Hematopoietic multipotent progenitor cell (in vitro differentiated cells): ENCODE measurements at places on chromosomes 7 and 10. TPM values are rescaled to one million over a fixed set of nuclear protein-coding genes. Genes with fewer than 3 reads are reported as not detected.
A peak's percentile ranks its signal among the peaks of the same experiment; 100 is the strongest.

DNA sequence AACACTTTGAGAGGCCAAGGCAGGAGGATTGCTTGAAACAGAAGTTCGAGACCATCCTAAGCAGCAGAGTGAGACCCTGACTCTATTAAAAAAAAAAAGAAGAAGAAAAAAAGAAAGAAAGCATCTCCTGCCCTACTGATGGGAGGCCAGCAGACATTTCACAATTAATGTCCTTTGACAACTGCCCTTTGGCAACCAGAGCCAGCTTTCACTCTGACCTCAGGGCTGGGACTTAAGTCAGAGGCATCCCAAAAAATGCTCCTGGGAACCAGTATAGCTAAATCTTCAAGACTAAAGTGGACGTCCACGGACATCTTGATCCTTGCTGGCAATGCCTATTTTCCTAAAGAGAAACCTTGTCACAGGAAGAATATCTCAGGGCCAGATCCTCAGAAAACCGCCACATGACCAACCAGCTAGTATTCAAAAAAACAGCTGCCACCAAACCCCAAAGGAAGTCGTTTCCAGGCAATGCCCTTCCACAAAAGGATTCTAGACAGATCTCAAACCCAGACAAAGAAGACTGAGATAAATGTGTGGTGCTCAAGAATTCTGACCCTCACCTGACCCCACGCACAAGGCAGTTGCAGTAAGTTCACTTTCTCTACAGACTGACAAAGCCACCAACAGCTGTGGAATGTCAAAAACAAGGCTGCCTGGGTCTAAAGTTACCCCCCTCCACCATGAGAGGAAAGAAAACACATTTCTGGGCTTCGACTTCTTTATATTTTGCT is 18.4 kb downstream of the GFRA1 start:
- no peak for DNase-seq

- no peak for DNase-seq
Observed at GRCh38 chr7:108723381-108723814, 153.7 kb downstream of the DNAJB9 start.

MET gene
- total RNA-seq: under 0.01 TPM

EBLN1 gene
- total RNA-seq: not detected

- DNase-seq: no peak
Observed at GRCh38 chr7:83426325-83426724, 222.6 kb downstream of the SEMA3E start.

DNA sequence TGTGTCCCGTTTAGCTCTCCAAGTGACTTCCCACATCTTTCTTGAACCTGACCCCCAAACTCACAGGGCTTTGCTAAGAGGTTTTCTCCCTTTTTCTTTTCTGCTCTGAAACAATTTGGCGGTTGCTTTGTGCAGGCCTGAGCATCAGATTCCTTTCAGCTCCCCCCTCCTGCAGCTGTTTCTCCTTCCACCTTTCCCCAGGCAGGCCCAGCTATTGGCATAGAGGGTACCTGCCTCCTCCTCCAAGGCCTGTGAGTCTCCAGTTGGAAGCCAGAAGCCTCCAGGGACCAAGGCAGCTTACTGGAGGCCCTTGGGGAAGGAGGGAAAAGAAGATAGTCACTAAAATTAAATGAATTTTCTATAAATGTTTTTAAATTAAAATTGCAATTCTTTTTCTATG is 7.7 kb downstream of the VAX1 start:
- no peak for DNase-seq

GRCh38 chr7:25496476-25497368 is 268.4 kb upstream of the NPVF start:
- DNase-seq: peak; percentile 1

- no peak for DNase-seq
Observed at GRCh38 chr10:28586176-28586575, 53.3 kb downstream of the WAC start.

GRCh38 chr7:133777701-133778100 is 349.4 kb upstream of the LRGUK start:
- no peak for DNase-seq

- DNase-seq: no peak
Observed at GRCh38 chr10:93850031-93851015, 43.5 kb upstream of the SLC35G1 start.

FKBP6 gene
- not detected for total RNA-seq

DNA sequence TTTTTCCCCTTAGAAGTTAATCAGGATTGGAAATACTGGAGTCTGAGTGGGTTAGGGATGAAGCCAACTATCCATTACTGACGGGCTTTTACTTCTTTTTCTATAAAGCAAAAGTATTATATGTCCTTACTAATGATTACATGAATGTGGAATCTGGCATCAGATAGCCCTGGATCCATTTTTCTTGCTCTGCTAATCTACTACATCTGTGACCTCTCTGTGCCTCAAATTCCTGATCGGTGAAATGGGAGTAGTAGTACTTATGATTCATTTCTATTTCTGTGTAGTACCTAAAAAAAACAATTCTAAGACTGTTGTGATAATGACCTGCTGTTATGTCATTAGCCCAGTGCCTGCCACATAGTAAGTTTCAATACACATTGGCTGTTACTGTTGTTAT is 621.6 kb downstream of the SORCS3 start:
- no peak for DNase-seq

NKX6-2 gene
- total RNA-seq: not detected

HIP1 gene
- 19.4 TPM for total RNA-seq

ARMH3 gene
- total RNA-seq: 12.4 TPM

- no peak for DNase-seq
Observed at GRCh38 chr7:46169384-46169755, 248.3 kb upstream of the IGFBP3 start.

DNA sequence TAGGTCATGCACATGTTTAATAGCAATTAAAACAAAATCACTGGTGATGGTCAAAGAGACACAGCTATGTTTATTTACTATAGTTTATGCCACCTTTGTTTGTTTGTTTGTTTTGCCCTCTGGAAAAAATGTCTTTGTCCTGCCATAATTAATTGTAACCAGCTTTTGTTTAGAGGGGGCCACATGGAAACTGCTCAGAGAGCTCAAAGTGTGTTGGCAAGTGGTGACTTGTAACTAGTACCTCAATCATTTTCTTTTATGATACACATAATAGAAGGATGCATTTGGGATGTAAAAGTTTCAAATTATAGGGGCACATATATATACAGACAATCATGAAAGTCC is 40.2 kb downstream of the GRK5 start:
- DNase-seq: no peak

- DNase-seq: no peak
Observed at GRCh38 chr7:155763691-155764437, 48.4 kb downstream of the SHH start.

CYP3A5 gene
- not detected for total RNA-seq

GJD4 gene
- not detected for total RNA-seq

MRLN gene
- total RNA-seq: not detected

DNA sequence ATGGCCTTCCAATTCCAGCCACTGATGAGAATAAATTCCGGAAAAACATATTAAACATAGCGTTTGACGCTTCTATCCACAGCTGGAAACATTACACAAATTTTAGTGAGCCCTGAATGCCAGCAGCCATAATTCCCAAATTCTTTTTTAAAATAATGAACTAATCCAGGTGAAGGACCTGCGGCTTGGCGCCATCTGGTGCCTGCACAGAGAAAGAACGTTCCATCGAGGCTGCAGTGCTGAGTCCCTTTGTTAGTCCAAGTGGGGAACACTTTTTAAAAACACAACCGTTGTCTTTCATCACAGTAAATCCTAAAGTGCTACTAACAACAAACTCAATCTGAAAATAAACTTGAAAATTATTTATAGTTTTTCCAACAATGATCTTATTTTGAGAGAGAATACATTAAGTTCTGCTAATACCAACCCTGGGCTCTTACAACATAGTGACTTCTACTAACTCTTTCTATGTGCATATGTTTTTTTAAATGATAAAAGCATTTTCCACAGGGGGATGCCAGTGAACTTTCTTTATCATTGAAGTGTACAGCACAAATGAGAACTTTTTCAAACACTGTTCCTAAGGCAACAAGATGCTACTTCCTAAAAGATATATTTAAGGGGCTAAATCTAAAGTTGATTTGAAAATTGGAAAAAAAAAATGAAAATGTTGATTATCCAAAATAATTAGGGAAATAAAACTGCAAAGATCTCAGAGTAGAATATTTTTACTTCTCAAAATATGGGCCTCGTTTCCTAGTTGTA is 166.9 kb upstream of the RNF32 start:
- peak; percentile 19 for DNase-seq

RSBN1L gene
- 17.0 TPM for total RNA-seq

GRCh38 chr7:34073676-34074075 is 168.3 kb downstream of the BMPER start:
- DNase-seq: no peak

GRCh38 chr7:16816824-16817223 is 12.0 kb upstream of the AGR2 start:
- DNase-seq: no peak

DNA sequence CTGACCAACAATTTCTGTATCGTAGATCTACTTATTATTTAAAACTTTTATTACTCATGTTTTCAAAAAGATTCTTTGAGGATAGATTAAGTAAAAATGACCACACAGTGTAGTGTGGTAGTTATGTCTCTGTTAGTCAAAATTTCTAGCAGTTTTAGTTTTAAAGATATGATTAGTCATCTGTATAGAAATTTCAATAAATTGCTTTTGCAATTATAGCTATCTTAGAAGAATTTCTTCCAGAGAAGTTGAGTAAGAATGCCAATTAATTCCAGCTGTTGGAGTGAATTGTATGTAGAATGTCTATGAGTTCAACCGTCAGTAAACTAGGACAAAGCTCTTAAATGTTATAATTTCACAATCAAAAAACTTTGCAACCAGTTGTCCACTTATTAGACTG is 229.7 kb downstream of the CDK14 start:
- no peak for DNase-seq

APBB1IP gene
- total RNA-seq: 30.7 TPM

LBX1 gene
- not detected for total RNA-seq

- no peak for DNase-seq
Observed at GRCh38 chr10:100575585-100576281, 40.0 kb downstream of the HIF1AN start.

GRCh38 chr7:75739796-75740672 is 1.3 kb upstream of the HIP1 start:
- no peak for DNase-seq

DNA sequence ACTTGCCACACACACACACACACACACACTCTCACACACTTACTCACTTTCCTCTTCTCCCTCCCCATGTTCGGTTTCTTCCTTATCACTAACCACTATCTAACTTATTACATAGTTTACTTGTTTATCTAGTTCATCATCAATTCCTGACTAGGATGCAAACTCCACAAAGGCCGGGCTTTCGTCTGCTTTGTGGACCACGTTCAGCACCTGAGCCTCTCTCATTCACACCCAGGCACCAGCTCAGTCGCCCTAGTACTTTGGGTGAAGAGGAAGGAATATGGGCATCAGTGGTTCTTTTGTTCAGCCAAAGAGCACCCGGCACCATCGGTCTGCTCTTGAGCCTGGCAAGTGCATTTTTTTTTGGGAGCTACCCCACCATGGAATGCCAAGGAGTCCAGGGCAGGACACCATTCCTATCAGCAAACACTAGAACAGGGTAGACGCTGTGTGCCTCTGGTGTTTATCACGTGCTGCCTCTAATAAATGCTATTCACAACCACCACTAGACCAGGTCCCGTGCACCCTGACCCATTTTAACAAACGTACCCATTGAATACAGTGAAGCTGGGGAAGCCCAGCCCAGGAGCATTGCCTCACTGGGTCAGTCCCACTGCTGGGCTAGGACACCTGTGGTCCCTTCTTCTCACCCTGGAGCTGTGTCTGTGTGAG is 2.2 kb downstream of the C10orf67 start:
- no peak for DNase-seq

DNA sequence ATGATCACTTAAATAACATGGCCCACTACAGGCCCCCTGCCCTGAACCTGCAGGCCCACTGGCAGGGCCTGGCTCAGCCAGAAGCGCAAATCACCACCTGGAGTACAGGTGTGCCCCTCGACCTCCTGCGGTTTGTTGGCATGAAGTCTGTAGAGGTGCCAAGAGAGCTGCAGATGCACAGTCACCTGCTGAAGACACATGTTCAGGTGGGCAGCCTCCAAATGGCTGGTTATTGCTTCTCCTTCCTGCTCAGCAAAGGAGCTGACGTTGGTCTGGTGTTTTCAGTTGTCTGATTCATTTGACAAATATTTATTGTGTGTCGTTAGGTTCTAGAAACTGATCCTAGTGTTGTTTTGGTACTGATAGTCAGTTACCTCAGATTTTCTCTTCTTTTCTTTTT is 29.0 kb downstream of the DHTKD1 start:
- DNase-seq: no peak

- no peak for DNase-seq
Observed at GRCh38 chr7:36472141-36472729, 82.6 kb downstream of the ANLN start.

DNA sequence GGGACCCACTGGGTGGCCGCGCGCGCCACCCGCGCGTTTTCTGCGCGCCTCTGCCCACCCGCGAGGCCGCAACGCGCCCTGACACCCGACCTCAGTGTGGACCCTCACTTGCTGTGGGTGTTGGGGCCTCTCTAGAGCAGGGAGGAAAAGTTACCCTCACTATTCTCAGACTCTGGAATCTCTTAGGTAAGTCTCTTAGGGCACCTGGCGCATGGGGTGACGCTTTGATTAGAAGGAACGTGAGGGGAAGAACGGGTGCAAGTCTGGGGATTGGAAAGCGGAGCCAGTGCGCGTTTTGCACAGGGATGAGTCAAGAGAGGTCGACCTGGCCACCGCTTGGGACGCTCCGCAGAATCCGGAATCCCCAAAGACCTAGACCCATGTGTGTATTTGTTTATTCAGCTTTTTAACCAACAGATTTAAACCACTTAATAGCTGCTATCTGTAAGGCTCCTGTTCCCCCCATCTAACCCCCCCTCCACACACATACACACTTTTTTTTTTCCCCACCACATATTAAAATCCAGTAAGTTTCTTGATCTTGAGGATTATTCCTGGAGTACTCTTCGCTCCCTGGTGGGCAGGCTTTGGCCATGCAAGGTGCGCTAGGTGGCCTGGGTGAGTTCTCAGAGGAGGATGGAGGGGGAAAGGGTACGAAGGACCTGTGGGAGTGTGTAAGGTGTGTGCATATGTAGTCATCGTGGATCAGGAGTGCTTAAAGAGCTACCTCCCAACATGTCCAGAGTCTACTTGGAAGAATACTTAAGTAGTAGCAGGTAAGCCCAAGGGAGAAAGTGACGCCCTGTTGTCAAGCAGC is 169.1 kb upstream of the PPP1R3A start:
- DNase-seq: peak; percentile 5

- no peak for DNase-seq
Observed at GRCh38 chr7:131664570-131664969, 108.1 kb upstream of the PODXL start.

- no peak for DNase-seq
Observed at GRCh38 chr7:91046322-91047089, 217.7 kb upstream of the FZD1 start.

CPA2 gene
- total RNA-seq: under 0.01 TPM
